Cortex of kidney (tissue), 1 donor: ENCODE measurements at places on chromosomes 3 and 15.

- DNase-seq, result no peak
Measured at GRCh38 chr3:106813742-106814141, 563.5 kb upstream of the CCDC54 start.

DNA sequence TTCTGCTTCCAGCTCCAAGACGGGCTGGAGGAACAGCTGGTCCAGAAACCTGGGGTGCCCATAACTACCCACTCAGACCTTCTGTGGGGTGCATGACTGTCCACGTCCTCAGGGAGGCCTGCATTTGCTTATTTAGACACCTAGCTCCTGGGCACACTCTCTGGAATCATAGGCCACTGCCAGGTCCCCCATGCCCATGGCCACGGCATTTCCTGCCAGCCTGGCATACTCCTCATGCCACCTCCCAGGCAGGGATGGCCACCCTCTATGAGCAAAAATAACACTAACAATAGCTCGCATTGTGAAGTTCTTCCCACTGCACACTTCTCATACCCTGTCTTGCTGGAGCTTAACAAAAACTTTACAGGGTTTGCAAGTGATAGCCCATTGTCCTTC, 166.9 kb upstream of the TPM1 start:
- DNase-seq, result no peak

GRCh38 chr3:21877214-21877754, 126.3 kb upstream of the ZNF385D start:
- DNase-seq, result no peak

DNA sequence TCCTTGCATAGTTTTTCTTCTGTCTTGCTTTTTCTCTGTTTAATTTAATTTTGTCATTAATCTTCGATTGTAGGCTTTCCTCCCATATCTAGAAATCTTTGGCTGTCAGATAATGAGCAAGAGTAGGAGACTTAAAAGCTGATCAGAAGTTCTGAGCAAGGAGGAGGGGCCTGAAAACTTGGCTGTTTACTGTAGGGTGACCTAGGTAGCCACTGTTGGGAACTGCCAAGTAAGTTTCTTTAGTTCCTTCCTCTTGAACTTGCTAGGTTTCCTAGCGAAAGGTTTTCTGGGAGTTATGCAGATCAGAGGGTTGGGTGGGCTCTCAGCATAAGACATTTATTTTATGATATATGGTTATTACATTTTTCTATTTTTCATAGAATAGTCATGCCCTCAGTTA, 14.5 kb downstream of the ALPK3 start:
- DNase-seq, result no peak

- no peak for DNase-seq
Measured at GRCh38 chr3:122988508-122988907, 39.1 kb downstream of the SEMA5B start.

DNA sequence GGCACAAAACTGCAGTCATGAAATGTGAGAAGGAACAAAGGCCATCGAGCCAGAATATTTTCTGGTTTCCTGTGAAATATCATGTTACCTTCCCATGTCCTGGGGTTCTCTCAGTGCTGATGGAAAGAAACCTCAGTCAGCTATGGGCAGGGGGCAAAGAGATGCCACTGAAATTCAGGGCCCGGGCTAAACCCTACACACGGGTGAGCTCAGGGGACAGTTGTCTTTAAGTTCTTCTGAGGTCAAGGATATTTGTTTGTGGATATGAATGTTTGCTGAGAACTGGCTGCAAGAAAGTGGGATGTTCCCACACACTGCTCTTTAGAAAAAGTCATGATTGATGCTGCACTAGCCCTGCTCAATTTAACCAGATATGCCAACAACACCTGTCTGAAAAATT, 187.2 kb downstream of the MEX3B start:
- DNase-seq, result no peak

- no peak for DNase-seq
Measured at GRCh38 chr3:143830063-143830462, 18.2 kb downstream of the SLC9A9 start.

DNA sequence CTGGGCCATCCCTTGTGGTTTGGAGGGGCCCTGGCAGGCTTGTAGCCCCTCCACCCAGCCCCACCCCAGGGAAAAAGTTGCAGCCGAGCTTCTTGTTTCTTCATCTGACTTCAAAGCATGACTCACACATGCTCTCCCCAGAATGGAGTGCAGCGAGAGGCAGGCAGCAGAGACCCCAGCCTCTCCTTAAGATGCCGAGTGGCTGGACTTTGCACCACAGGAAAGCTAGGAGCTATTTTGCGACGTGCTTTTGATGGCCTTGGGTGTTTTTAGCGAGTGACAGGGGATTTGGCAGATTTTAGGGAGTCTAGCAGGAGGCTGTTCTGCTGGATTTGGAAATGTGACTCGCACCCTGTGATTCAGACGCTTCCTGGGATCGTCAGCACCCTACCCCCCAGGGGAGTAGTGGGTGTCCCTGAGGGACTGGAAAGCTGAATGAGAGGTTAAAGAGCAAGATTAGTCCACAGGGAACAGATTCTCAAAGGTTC, 14.2 kb downstream of the BAHD1 start:
- DNase-seq, result no peak

DNA sequence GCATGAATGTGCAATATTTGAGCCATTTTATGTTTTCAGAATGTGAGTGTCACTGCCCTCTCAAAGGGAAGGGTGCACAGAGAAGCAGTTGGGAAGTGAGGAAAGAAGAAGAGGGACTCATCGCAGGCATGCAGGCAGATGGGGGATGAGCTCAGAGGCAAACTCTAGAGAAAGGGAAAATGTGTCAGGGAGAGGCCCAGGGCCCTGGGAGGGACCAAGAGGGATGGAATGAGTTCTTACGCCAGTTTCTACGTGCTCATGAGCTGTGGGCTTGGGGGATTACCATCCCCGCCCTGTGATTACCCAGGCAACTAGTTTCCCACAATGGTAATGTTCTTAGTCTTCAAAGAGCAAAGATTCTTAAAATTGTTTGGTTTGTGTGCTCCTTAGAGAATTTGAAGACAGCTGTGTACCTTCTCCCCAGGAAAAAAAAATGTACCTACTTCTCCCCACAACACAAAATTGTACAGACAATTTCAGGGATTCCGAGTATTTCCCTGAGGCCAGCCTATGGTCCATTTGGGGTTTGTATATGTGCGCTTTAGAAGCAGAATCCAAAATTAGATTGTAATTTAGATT, 17.8 kb downstream of the GCSAM start:
- DNase-seq, result no peak

DNA sequence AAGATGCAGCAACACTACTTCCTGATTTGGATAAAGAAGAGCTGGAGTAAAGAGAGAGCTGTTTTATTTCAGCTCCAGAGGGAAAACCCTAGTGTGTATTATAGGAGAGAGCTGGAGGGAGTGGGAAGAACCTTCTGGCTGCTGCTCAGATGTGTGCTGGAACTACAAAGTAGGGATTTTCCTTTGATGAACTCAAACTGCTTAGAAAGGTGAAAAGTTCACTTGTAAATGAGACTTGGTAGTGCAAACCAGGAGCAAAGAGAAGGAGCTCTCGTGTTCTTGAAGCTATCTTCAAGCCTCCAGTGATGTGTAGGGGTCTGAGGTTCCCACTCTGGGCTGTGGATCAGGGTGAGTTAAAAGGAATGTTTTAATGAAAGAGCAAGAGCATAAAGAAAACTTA, 110.4 kb downstream of the EDEM1 start:
- DNase-seq, result no peak

DNA sequence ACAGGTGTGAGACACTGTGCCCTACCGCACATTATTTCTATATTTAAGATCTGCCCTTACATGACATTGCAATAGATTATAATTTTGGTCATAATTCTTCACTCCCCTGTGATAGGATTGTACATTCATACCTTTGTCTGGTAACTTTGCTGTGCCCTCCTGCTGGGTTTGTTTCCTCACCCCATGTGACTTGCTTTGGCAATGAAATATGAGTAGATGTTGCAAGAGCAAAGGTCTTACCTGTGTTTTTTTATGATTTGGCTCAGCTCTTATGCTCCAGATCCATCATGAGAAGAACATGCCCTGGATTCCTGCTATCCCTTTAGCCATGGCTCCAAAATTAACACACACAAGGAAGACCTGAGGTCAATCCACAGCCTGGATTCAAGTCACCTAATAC, 137.7 kb upstream of the EOMES start:
- no peak for DNase-seq

GRCh38 chr3:151600783-151601182, 132.9 kb upstream of the AADACL2 start:
- no peak for DNase-seq

GRCh38 chr3:46423588-46423987, 16.5 kb downstream of the CCRL2 start:
- no peak for DNase-seq

- no peak for DNase-seq
Measured at GRCh38 chr3:120033596-120033995, 60.7 kb downstream of the GSK3B start.

GRCh38 chr3:47365213-47366153, 15.3 kb upstream of the PTPN23 start:
- no peak for DNase-seq

GRCh38 chr15:60626669-60627068, 147.7 kb upstream of the ICE2 start:
- no peak for DNase-seq

GRCh38 chr3:183904833-183905780, 20.4 kb upstream of the PARL start:
- no peak for DNase-seq

- DNase-seq, result no peak
Measured at GRCh38 chr3:74409066-74409465, 205.4 kb downstream of the CNTN3 start.

- DNase-seq, result no peak
Measured at GRCh38 chr3:71393093-71393492, 190.4 kb downstream of the FOXP1 start.

GRCh38 chr3:133833880-133834620, 28.4 kb downstream of the SRPRB start:
- no peak for DNase-seq

- DNase-seq, result no peak
Measured at GRCh38 chr15:64426845-64427465, 33.4 kb upstream of the ZNF609 start.

DNA sequence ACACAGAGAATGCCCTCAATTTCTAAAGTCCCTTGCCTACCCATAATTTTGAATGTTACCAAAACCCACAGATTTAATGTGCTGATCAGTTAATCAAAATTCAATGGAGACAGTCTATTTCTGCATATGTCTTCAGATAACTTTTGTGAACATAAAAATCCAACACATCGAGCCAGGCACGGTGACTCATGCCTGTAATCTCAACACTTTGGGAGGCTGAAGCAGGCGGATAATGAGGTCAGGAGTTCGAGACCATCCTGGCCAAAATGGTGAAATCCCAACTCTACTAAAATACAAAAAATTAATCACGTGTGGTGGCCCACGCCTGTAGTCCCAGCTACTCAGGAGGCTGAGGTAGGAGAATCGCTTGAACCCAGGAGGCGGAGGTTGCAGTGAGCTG, 49.3 kb downstream of the PEAK1 start:
- no peak for DNase-seq

DNA sequence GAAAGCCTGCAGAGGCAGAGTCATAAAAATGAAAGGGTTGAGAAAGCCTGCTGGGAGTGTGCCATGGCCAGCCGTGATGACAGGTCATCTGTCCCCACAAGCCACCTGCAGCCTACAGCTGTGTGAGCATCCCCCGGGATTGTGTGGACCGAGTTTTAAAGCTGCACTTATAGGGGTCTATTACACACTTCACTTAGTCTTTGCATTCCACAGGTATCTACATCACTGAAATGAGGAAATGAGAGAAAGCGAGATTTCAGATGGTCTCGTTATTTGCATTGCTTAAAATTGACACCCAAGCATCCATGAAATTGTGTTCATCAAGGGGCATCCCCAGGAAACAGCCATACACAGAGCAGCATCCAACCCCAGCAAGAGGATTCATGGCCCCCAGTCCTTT, 137.6 kb upstream of the TRIM42 start:
- DNase-seq, result no peak

DNA sequence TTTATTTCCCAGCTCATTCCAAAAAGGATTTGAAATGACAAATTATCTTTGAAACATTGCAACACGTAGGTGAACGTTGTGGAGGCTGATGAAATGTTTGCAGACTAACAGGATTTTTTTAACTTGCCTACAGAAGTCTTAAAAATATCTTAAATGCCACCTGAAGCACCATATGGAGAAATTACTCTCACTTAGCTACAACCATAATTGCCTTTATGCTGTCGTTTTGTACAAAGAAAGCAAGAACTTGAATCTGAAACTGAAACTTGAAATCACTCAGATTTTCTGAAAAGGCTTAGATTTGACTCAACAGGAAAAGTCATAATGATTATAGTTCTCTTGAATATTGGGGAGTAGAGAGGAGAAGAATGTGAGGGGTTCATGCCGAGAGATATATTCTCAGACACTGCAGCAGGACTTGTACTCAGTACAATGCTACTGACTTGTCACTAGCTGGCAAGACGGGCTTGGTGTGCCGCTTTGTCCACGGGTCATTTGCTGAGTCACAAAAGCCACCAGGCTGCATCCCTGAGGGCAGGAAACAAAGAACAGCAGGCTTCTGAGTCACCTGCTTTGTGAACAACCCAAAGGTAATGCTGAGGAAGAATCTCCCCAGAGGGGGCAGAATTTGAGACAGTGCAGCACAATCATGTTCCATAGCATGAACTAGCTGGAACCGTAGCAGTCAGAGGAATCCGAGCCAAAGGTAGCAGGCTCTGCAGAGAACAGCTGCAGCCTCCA, 7.1 kb upstream of the FMN1 start:
- no peak for DNase-seq

DNA sequence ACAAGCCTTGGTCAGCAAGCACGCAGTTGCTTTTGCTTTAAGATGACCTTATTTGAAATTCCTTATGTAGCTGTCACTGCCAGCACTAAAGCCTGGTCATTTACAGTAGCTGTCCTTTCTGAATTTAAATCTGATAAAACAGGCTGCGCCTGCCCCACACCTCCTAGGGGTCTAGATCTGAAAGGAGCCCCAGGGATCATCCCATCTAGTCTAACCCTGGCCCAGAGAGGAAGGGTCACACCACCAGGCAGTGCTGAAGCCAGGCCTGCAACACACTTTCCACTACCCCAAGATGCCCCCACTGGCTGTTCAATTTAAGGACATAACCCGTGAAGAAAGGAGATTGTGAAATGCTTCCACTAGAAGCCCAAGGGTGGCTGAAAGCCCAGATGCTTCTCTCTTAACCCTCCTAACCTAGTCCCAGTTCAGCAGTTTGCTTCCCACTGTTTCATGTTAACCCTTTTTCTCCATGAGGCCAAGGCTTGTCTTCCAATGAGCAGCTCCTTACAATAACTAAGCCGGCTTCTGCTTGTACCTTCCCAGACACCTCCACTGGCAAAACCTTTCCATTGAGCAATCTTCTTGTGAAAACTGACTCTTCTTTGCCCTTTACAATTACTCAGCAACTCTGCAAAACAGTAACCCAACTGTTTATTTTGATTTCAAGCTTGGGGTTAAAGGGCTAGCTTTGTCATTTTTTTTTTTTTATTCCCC, 198.9 kb upstream of the LPP start:
- DNase-seq, result no peak

GRCh38 chr3:120450600-120451271, at the start of gene FSTL1:
TSS of gene FSTL1 (minus strand) at chr3:120450992. CDS start at chr3:120450746, 246 bp downstream.
- DNase-seq, result no peak

- DNase-seq, result no peak
Measured at GRCh38 chr3:194487289-194488054, 670 bp upstream of the ATP13A3 start.

GRCh38 chr3:46909535-46910161, 32.1 kb downstream of the PTH1R start:
- DNase-seq, result no peak

- DNase-seq, result no peak
Measured at GRCh38 chr3:117790235-117790987, 1080.8 kb downstream of the TUSC7 start.
